KG1 (cell line): ENCODE measurements at places on chromosomes 6 and 20.

GRCh38 chr6:159966981-159967380 is 1.9 kb upstream of the IGF2R start:
- no peak for DNase-seq

GRCh38 chr6:26309731-26310142 is 55.3 kb upstream of the BTN3A2 start:
- DNase-seq, result no peak

DNA sequence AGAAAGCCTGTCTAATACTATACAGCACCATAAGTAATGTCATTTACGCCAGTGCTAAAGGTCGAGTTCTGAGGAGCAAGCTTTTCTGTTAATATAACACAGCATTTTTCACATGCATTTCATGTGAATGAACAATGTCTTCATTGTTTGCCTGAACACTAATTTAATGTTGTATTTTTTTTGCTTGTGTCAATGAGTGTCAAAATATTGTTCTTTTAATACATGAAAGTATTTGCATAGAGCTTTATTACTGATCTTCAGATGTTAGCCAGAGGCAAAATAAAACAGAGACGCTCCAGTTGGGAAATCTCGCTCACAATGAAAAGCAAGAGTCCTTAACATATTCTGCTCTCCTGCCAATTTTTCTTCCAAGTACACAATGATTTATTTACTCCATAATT is 151.8 kb downstream of the FOXC1 start:
- DNase-seq, result no peak

GRCh38 chr6:155120034-155120433 is 124.9 kb downstream of the TIAM2 start:
- no peak for DNase-seq

DNA sequence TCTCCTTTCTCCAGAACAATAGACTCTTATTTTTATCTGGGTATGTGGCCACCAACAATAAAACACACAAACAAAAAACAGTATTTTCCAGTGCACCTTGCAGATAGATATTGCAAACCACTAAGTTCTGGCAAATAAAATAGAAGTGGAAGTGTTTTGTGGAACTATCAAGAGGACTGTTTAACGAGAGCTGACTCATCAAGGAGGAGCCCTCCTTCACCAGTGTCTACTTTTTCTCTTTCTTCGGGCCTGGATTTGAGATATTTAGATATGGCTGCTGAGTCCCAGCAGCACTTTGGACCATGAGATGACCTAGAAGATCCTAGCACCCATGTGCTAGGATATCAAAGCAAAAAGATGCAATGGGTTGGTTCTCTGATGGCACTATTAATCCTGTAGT is 154.7 kb downstream of the AIG1 start:
- DNase-seq, result no peak

DNA sequence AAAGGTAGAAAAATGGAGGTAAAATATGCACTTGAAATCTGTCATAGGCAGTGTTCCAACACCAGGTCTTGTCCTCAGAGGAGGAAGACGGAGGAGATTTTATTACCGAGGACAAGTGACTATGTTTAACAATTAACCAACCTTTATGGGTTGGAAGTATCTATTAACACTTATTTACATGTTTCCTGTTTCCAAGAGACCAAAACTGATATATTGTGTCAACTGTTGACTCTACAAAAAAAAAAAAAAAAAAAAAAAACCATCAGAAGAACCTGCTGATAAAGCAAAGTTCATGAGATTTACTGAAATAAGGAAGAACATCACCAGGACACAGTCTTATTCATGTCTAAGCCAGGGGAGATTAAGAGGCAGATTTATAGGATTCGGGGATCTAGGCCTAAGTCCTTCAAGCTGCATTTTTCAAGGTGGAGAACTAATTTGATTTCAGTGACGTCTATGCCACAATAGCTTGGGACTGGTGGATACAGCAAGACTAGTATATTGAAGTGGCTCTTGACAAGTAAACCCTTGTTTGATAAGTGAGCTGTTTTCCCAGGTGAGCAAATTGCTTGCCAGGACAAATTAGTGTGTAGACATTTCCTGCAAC is 126.6 kb upstream of the NAA20 start:
- DNase-seq, result no peak

- no peak for DNase-seq
Observed at GRCh38 chr6:46490425-46491200, 636 bp downstream of the RCAN2 start.

DNA sequence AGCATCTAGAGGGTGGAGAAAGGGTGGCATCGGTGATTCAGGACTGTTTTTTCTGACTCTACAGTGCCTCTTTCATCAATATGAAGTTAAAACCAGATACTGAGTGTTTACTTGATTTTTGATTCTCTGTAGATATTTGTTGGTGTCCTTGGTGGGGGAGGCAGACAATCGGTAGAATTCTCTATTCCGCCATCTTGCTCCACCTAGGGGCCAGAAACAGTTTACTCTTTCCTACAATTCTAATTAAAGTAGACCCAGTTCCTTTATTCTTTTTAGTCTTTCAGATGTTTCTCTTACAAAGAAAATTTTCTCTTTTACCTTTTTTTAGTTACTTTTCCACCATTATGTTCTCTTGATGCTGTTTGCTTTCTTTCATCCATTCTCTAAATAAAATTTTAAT is 162.1 kb upstream of the RAB32 start:
- DNase-seq, result no peak

DNA sequence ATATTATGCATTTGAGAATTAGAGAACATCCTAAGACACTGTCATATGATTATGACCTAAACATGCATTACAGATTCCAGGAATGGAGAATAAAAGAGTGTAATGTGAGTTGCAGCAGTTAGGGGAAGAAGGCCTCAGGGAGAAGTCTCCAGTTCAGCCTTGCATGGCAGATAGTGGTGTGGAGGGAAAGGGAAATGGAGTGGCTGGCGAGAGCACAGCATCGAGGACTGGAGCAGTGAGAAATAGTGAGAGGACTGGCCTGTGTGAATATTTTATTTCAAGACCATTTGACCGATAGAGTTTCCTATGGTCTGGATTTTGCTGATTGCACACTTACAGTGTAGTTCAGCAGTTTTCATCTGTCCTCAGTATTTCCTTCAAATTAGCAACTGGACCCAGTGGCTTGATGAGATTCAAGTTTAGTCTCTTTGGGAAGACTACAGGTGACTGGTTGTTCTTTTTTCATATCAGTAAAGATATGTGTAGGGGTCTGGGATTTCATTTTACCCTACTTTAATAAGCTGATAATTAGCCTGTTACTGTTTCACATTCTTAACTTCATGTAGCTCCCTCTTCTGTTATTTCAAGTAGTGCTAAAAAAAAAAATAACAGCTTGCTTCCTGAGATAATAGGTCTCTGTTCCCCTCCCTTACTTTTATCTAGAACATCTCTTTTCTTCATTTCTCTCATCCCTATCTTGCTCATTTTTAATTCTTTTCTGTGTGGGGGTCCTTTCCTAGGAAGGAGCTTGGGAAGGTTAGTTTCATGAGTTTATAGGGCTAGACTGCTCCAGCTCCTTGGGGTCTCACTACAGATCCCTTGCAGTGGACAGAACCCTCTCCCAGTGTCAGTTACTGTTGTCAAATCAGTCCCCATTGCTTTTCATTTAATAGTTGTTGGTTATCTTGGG is 27.9 kb downstream of the BLTP3A start:
- DNase-seq, result no peak

- DNase-seq, result no peak
Observed at GRCh38 chr20:53597030-53597482, 3.4 kb upstream of the ZNF217 start.

- DNase-seq, result peak; percentile 36
Observed at GRCh38 chr6:118894425-118895260, 691 bp downstream of the ASF1A start.

DNA sequence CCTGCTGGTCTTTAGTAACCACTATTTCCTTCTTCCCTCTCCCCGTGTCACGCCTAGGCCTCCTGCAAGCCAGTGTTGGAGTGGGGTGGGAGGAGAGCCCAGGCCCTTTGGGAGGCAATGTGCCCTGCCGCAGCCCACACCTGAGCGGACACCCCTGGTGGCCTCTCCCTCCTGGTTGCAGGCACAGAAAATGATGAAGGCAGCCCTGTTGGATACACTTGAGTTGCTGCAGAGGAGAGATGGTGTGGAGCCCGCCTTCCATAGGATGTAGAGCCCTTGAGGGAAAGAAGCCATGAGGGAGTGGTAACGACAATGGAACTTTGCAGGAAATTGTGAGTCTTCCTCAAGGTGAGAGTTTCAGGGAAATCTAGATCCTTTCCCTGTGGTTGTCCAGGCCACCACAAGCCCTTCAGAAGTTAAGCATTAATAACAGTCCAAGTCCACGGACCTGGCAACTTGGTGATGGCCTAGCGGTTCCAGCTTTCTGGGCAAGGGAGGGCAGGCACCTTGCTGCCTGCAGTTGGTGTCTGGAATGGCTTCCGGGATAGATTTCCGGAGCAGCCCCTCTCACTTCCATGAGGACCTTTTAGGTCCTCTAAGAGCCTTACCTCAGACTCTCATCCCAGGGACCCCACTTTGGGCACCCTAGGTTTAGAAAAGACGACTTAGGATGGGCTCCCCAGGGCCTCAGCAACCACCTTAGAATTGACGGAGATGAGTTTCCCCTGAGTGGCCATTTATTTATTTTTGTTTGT is 67.3 kb upstream of the NXT1 start:
- DNase-seq, result no peak

GRCh38 chr6:148342350-148343046 is at the start of gene SASH1:
Gene SASH1 (plus strand): TSS chr6:148342838. CDS start chr6:148343068, 230 bp downstream.
- DNase-seq, result no peak

GRCh38 chr6:166509193-166509592 is 77.3 kb downstream of the RAMACL start:
- DNase-seq, result no peak

DNA sequence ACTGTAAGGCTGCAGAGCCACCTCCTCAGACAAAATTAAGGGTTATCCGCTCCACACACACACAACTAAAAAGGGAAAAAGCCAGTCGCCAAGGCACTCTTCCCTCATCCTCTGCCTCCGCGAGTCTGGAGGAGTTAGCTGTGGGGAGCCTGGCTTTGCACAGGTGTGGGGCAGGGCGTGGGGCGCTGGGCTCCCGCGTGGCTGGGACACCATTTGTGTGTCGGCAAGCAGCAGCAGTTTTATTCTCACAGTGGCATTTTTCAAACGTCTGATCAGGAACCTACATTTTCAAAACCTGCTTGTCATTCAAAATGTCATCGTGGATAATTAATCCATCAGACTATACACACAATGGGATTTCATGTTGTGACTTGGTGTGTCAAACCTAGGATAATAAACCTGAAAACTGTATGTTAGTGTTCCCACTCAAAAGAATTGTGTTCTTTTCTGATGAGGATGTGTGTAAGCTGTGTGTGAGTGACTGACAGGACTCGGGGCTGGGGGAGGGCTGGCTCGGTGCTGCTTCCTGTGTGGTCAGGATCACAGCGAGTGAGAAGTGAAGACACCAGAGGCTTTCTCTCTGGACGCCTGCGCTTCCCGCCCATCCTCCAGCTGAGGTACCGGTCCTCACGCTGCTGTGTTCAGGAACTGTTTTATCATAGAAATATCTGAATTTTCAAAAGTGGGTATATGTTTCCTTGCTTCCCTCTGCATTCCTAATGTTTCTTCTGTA is 83.1 kb downstream of the IRF4 start:
- DNase-seq, result peak; percentile 33
